Activated T-cell treated with anti-CD3 and anti-CD28 coated beads for 24 hours (primary cell): ENCODE measurements at places on chromosomes 3 and 15.

GRCh38 chr3:170714562-170715535 lies 129.0 kb upstream of the SLC7A14 start:
- DNase-seq = no peak

- no peak for DNase-seq
These were observed 239.1 kb upstream of the ROPN1 start for GRCh38 chr3:124230998-124231397.

- DNase-seq = peak; percentile 16
These were observed 688 bp downstream of the SETD5 start for GRCh38 chr3:9397906-9398699.

- DNase-seq = no peak
These were observed 149.5 kb downstream of the TBC1D5 start for GRCh38 chr3:17592956-17593355.

- no peak for DNase-seq
These were observed 49.0 kb downstream of the KY start for GRCh38 chr3:134601539-134602439.

GRCh38 chr15:74630284-74631086 lies 14.8 kb downstream of the CLK3 start:
- DNase-seq = no peak

- DNase-seq = no peak
These were observed 4.7 kb upstream of the DIS3L start for GRCh38 chr15:66288551-66289185.

GRCh38 chr3:177249203-177249602 lies 51.9 kb upstream of the TBL1XR1 start:
- DNase-seq = no peak

DNA sequence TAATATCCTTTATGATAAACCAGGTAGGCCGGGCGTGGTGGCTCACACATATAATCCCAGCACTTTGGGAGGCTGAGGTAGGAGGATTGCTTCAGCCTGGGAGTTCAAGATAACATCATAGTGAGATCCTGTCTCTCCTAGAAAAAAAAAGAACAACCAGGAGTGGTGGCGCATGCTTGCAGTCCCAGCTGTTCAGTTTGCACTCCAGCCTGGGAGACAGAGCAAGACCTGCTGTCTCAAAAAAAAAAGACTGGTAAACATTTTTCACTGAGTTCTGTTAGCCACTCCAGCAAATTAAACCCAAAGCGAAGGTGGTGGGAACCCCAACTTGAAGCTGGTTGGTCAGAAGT lies 9.6 kb upstream of the IRAK2 start:
- no peak for DNase-seq

DNA sequence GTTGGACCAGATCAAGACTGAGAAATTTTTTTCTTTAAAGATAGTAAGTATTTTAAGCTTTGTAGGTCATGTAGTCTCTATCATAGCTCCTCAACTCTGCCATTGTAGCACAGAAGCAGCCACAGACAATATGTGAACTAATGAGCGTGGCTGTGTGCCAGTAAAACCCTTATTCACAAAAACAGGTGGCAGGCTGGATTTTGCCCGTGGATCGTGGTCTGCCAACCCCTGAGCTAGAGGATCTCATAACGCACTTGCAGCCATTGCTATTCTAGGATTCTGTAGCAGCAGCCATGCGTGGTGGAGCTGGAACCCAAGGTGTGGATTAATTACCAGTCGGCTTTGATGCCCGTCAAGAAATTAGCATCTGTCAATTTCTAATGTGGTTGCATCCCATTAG lies 68.7 kb upstream of the PLXNA1 start:
- no peak for DNase-seq

DNA sequence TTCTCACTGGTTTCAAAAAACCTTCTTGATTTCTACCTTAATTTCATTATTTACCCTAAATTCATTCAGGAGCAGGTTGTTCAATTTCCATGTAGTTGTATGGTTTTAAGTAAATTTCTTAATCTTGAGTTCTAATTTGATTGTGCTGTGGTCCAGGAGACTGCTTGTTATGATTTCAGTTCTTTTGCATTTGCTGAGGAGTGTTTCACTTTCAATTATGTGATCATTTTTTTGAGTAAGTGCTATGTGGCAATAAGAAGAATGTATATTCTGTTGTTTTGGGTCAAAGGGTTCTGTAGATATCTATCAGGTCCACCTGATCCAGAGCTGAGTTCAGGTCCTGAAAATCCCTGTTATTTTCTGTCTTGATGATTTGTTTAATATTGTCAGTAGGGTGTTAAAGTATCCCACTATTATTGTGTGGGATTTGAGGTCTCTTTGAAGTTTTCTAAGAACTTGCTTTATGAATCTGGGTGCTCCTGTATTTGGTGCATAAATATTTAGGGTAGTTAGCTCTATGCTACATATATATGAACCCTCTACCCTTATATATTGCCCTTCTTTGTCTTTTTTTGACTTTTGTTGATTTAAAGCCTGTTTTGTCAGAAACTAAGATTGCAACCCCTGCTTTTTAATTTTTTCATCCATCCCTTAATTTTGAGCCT lies 158.4 kb upstream of the TPRG1 start:
- no peak for DNase-seq

GRCh38 chr15:83960192-83960829 lies 275.3 kb upstream of the GOLGA6L4 start:
- no peak for DNase-seq

DNA sequence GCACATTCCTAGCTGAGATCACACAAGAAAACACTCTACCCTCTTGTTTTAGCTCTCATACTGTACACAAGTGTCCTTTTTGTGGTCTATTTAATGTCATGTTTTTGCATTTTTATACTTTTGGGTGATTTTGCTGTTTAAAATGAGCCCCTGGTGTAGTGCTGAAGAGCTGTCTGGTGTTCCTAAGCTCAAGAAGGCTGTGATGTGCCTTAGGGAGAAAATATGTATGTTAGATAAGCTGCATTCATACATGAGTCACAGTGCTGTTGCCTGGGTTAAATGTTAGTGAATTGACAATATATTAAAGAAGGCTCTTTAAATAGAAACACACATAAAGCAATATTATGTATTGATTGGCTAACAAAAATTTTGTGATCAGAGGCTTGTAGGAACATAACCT lies 387.4 kb upstream of the C2CD4B start:
- no peak for DNase-seq

GRCh38 chr3:53948174-53948573 lies 56.5 kb upstream of the SELENOK start:
- no peak for DNase-seq

DNA sequence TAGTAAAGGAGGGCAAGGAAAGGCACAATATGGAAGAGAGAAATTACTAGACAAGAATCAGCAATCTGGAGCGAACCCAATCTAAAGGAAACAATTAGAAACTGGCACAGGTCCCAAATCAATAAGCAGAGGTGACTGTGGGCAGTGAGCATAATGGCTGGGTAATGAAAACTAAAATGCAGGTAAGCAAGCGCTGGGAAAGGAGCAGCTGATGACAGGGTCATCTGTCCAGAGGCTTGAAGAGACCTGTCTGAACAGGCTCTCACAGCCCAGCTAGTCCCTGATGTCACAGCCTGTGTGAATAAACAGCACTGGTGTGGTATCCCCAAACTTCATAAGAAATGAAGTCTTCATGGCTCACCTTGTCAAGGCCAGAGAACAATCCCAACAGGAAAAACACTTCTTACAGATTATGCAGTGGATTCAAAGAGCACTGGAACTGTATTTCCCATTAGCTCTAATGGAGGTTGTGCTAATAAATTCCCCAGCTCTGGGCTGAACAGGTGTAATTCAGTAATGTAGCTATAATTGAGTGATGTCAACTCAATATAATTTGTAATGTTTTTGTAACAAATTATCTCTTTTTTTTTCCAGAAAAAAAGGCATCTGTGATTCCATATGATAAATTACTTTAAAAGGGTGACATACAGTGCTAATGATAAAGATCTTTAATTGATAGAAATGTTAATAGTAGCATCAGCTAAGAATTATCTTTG lies 197.3 kb downstream of the FHIT start:
- no peak for DNase-seq

- no peak for DNase-seq
These were observed 142.8 kb upstream of the PLSCR5 start for GRCh38 chr3:146747928-146748327.

GRCh38 chr3:170469151-170470062 lies 50.7 kb downstream of the CLDN11 start:
- DNase-seq = no peak

DNA sequence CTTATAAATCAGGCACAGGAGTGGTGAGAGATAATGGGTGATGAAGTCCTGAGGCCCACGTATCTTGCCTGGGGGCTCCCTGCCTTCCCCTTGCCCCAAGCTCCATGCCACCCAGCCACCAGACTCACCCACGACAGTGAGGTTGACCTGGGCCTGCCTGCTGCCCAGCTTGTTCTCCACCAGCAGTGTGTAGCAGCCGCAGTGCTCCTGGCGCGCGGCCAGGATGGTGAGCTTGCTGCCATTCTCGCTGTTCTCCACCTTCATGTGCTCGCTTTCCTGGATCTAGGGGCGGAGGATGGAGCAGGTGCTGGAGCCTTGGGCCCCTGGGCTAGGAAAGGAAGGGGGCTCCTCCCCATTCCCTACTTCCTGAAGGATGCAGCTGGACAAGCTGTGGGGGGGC lies 79.1 kb upstream of the HACD2 start:
- DNase-seq = no peak

- no peak for DNase-seq
These were observed 26.0 kb downstream of the SORD start for GRCh38 chr15:45048794-45049631.

- DNase-seq = no peak
These were observed 145.7 kb downstream of the TLE3 start for GRCh38 chr15:69951898-69952555.

GRCh38 chr3:45608885-45609284 lies 14.3 kb downstream of the LIMD1 start:
- DNase-seq = no peak

DNA sequence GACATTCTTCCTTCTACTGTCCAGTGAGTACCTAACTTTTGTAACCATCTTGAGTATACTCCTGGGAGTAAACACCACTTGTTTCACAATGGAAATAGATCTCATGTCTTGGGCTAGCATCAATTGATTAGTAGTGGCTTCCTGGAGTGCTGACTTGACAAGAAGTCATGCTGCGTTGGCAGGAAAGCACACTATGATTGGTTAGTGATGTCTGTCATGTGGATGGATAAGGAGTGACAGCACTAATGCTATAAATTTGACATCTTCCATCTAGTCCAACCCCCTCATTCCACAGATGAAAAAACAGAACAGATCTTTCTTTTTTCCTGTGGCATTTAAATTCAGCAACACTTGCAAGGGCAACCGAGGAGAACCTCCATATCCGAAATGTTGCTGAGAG lies 47.6 kb upstream of the PRICKLE2 start:
- no peak for DNase-seq

- no peak for DNase-seq
These were observed 245.5 kb upstream of the MDFIC2 start for GRCh38 chr3:70557976-70558375.

DNA sequence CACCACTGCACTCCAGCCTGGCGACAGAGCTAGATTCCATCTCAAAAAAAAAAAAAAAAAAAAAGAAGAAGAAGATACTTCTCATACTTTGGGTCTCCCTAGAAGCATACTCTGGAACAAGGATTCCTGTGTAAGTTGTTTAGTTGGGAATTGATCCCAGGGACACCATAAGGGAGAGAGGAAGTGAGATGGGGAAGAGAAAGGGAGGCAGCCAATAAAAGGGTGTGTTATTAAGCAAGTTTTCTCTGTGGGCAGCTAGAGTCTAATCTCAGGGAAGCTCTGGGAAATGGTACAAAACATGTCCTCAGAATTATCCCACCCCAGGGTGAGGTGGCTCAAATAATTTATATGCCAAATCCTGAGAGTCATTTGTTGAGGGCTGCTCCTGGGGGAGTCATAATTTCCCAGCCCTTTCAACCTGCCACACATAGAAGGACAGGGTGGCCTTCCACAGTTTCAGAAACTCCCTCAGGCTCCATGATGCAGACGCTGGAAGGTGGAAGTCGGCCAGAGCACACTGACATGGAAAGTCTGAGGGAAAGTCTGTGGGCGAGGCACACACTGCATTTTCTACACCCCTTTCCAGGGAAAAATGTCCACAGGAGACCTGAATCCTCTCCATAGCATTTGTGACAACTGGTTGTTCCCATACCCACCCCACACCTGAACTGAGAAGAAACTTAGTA lies 86.4 kb upstream of the SLC4A7 start:
- DNase-seq = no peak

DNA sequence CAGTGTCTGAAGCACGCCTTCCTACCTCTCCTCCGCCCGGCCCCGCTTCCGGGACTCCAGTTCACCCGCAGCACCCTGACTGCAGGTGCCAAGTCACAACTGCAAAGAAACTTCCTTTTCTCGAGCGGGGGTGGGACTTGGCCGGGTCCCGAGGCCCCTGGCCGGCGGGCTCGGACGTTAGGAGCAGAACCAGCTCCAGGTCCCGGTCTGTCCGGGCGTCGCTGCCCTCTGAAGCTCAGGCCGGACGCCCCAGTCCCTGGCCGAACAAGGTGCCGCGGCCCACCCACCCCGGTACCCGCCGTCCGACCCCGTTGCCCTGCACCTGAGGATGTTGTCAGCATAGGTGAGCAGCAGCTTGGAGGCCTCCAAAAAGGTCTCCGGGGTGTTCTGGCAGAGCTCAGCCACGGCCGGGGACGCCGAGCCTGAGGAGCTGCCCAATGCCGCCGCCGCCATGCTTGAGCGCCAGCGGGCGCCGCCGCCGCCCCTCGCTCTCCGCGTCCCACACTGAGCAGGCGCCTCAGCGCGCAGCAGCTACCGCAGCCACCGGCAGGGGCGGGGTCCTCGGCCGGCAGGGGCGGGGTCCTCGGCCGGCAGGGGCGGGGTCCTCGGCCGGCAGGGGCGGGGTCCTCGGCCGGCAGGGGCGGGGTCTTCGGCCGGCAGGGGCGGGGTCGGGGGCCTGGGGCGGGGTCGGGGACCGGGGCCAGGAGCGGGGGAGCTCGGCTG lies at the start of gene NGLY1:
Gene NGLY1 (minus strand): TSS at position 506 of the 723 bp plus-strand sequence. CDS start 53 bp downstream, at position 453.
- DNase-seq = peak; percentile 80

DNA sequence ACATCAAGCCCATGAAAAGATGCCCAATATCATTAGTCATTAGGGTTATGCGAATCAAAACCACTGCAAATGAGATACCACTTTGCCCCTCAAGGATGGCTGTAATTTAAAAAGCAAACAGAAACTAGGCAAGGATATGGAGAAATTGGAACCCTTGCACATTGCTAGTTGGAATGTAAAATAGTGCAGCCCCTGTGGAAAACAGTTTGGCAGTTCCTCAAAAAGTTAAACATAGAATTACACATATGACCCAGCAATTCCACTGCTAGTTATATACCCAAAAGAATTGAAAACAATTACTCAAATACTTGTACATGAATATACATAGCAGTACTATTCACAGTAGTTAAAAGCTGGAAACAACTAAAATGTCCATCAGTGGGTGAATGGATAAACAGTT lies 186.8 kb upstream of the CGNL1 start:
- no peak for DNase-seq
